Stimulated activated CD8-positive, alpha-beta memory T cell treated with anti-CD3 and anti-CD28 coated beads, Interleukin-15, amount 100 ng/mL, for 24 hours (primary cell): ENCODE measurements at places on chromosomes 12 and 14.

- no peak for DNase-seq
These were observed 717.5 kb downstream of the RERGL start for GRCh38 chr12:17372508-17372907.

- DNase-seq: no peak
These were observed 70.8 kb downstream of the SCN8A start for GRCh38 chr12:51661836-51662235.

GRCh38 chr14:69535230-69535848 is 39.3 kb downstream of the CCDC177 start:
- no peak for DNase-seq

DNA sequence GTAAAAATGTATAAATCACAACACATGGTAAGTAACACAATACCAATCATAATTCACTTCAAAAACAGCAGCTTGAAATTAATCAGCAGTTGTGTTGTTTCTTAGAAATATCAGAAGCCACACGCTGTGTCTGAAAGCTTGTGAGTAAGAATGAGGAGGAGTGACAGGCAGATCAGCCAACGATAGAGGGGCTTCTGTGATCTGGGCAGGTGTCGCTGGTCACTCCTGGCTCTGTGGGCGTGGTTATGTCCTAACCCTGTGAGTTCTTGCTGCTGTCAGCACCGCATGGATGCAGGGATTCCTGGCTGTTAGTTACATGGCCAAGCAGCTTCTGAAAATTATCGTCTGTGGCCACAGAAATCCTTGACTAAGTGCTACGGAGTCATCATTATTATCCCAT is 123.4 kb downstream of the SLC25A47 start:
- no peak for DNase-seq

DNA sequence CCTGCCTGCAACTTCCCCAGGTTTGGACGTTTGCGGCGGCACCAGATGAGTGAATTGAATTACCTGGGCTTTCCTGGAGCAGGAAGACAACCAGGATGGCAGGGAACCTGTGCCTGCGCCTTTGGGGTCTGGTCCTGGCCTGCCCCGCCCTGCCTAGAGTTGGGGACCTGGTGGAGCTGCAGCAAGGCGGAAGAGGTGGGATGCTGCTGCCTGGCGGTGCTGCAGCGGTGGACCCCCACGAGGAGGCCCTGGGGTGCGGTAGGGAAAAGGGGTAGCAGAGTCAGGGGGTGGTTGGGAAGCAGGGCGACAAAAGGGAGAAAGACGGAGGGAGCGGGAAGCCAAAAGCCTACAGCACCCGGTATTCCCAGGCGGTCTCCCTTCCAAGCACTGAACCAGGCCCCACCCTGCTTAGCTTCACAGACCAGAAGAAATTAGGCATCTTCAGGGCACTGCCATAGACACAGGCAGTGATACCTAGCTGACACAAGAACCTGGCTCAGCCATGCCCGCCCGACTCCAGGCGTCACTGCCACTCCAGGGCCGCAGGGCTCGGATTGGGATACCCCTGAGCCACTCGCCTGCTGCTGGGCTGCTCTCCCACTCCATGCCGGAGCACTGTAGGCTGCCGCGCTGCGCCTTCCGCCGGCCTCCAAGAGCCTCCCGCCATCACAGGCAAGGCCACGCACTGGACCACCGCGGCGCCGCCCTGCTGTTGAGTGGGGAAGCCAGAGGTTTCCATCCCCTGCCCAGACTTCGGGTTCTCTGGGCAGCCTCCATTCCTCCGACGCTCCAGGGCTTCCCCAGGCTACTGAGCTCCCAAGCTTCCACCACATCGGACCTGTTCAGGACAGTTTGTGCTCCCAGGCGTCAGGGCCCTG is 155.2 kb upstream of the ALG10B start:
- no peak for DNase-seq

DNA sequence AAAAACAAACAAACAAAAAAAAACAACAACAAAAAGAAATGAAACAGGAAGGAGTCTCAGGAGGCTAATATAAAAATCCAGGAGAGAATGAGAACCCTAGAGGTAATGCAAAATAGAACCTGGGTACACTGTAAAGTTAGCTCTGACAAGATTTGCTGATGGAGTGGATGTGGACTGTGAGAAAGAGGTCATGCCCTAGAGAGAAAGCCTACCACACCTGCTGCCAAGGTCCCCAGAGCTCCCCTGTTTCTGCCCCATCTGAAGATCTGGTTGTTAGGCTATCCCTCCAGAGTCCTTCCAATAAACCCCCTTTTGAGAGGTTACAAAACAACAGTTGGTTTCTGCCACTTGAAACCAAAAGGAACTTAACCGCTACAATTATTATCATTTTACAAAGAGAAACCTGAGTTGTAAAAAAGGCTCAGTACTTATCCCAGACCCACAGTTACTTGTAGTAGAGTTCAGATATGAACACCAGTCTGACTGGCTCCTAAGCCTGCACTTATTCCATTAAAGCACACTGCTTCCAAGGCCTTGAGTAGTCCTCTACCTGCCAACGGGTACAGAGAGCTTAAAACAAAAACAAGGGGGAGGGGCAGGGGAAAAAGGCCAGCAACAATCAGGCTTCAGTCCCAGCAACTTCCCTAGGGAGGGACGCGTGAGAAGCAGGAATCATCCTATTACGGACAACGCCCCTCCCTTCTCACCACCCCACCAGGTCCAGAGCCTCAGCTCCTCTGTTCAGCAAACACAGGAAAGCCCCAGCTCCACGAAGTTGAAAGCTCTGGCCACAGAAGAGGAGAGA is 27.7 kb downstream of the PPP1R13B start:
- DNase-seq: no peak

GRCh38 chr12:25959071-25959961 is 834 bp downstream of the RASSF8 start:
- DNase-seq: no peak
